ENCODE measurements at places on chromosomes 4 and X.

DNA sequence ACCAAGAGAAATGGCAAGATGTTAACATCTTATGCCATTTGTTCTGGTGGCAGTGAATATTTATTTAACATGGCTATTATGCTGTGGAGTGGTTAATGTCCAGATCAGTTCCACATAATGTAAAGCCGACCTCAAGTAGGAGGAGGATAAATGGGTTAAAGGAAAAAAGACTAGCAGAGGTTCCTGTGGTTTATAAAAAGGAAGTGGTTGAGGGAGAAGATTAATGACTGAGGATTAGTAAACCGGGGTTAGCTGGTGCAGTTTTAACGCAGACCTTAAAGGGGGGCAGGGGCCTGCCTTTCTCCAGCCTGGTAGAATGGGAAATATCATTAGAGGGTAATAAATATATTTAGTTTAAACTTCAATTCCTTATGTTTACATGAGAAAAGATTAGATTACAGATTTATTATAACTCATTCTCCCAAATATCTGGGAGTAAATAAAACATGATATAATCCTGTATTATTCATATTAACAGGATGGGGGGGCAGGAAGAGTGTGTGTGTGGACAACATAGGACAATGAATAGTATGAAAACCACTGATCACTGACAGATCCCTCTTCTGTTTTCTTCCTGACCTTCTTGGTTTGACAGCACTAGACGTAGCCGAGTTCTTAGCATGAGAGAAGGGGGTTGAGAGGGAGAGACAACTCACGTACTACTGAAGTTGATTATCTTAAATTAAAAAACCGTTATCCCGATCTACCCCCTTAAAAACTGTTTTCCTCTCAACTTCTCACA lies 124.1 kb upstream of the LIMCH1 start:
- no peak for DNase-seq

DNA sequence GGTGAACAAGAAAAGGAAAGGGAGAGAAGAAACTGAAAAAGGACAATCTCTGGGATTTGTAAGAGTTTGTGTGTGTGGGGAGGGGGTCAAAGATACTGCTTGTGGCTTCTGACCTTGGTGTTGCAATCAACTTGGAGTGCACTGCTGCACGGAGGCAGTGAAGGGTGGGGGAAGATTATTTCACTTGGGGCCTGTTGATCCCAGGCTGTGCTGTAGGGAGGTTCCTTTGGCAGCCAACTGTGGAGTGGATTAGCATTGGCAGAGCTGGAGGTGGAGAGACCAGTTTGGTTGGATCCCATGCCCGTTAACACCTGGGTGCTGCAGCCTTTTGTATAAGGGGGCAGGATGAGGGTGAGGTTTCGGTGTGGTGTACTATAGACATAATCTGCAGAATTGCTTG lies 38.2 kb downstream of the AFF1 start:
- DNase-seq: peak; percentile 72

DNA sequence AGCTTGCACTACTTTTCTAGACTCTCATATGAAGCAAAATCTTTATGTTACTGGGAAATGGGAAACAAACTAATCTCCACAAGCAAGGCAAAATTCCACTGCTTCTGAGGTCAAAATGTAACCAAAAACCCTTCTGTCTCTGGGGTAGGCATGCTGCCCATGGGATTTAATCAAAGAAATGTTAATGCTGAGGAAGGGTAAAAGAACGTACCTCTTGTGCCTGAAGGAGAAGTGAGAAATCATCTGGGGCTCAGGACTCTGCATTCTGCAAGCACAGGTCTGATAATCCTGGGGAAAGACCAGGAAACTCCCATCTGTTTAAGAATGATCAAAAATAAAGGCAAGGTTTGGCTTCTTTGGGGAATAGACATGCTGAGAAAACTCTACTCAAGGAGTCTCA lies 184.7 kb downstream of the GRID2 start:
- no peak for DNase-seq

DNA sequence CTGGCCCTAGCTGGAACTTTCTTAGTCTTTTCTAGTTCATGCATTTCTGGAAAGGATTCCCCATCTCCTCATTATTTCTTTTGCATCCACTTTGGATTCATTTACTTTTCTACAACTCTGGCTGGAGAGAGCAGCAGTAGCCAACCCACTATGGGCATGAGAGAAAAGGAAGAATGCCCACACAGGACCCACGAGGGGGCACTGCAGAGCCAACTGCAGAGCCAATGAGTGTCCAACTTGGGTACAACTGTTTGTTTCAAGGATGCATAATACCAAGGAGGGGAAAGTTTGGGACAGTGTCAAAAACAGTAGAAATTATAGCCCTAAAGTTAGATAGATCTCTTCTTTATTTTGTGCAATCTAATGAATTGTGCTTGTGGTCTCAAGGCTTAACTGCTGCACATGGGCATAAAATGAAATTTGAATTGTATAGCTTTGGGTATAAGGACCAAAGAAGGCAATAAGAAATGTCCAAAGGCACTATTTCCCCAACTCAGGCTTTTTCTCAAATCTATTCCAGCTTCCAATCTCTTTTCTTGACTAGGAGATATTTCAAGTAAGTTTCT lies 230.6 kb downstream of the NSUN7 start:
- DNase-seq: peak; percentile 20

DNA sequence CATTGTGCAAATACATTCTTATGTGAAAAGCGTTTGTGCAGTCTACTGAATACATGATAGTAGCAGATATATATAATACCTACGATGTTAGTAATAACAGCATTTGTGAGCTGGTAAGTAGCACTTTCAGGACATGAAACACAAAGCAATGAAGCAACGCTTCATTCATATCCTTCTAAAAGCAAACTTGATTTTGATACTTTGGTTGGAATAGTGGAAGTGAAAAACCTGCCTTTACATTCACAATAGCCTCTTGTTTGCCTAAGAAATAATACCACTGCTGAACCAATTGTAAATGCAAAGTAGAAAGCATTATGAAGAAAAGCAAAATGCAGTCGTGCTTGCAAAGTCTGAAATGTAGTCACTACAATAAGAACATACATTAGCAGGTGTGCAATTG lies 926.3 kb downstream of the FSTL5 start:
- DNase-seq: no peak

DNA sequence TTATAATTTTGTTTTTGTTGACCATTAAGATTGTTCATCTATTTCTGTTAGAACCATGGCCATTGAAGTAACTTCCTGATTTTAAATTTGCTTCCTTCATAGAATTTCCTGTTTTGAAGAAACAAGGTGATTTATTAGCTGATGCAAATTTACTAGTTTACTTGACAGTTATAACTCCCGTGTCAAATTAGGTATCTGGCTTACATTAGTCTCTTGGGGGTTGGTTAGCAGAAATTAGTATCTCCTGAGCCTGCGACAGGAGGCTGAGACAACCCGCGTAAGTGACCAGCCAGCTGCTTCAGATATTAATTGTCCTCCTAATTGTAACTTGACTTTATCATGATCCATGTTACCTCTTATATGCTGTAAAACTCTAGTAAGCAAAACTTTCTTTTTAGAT lies 154.3 kb downstream of the CFAP299 start:
- DNase-seq: no peak

DNA sequence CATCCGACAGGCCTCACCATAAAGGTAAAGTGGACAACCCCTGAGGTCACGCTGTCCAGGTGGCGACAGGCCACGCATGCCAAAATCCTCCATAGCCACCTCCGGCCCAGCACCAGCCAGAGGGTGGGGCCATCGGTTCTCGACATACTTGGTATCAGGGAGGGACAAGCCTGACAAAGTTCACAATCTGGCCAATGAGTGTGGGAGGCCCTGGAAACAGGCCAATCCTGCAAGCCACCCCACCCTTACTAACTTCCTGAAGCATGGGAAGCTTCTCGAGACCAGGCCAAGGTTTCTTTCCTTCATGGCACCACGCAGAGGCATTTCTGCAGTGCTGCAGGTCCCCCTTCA lies 73.8 kb downstream of the MTMR1 start:
- DNase-seq: no peak

GRCh38 chr4:13833171-13833804 lies 205.8 kb upstream of the BOD1L1 start:
- no peak for DNase-seq

- no peak for DNase-seq
Observed at GRCh38 chrX:22021751-22022324, 10.3 kb upstream of the PHEX start.

GRCh38 chr4:81786766-81787165 lies 315.1 kb upstream of the RASGEF1B start:
- DNase-seq: no peak

GRCh38 chr4:76377481-76377901 lies 43.5 kb downstream of the CCDC158 start:
- peak; percentile 9 for DNase-seq

DNA sequence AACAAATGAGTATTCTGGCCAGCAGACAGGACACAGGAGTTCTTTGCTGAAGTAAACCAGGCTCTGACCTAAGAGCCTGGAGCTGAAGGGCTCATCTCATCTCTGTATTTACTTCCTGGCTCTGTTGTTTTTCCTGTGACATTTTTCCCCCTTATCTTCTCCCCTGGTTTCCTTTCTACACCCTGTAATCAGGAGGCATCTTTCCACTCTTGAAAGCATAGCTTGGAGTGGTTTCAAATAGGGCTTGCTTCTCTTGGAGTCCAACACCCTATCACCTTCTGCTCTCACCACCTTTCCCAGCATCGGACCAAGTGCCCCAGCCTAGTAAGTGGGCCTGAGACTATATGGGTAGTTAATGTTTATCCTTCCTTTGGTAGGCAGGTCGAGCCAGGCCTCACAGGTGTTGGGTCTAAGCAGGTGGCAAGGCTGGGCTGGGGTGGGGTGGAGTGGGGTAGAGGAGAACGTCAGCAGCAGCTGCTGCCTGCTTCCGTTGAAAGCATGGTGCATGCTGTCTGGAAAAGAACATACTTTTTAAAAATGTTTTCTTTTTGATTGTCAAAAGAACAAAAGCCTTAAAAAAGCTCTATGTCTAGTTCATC lies 1.2 kb downstream of the DRP2 start:
- DNase-seq: no peak

- no peak for DNase-seq
Observed at GRCh38 chr4:146975036-146975435, 29.4 kb upstream of the TTC29 start.

GRCh38 chr4:47525154-47525819 lies 40.2 kb downstream of the ATP10D start:
- no peak for DNase-seq

DNA sequence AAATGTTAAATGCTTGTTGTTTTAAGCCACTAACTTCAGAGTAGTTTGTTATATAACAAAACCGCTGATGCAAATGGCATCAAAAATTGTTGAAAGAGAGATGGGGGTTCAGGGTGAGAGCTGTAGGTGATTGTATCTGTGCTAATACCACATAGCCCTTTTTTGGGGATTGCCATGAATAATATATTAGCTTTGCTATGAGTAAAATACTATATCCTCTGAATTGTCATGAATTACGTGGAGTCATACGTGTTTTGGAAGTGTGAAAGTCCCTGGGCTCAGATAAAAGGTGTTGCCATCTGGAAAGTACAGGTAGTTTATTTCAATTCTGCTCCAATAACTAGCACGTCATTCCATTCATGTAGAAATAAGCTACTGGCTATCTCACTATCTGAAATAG lies 30.6 kb downstream of the DYNLT3 start:
- DNase-seq: no peak

DNA sequence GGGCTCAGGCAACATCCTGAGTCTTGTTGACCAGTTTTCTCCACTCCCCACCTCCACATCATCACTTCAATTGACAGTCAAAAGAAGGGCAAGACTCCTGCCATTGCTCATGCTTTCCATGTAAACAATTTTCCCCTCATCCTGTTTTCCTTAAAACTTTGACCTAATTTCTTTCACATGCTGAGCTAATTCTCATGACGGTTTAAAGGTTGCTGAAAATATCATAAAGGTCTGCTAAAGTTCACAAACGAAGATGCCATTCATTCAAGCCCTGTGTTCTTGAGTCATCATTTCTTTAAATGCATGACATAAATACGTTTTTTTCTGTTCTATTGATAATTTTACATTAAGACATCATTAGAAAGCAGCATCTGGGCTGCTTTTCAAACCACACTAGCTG lies 353.9 kb downstream of the NKX6-1 start:
- no peak for DNase-seq

DNA sequence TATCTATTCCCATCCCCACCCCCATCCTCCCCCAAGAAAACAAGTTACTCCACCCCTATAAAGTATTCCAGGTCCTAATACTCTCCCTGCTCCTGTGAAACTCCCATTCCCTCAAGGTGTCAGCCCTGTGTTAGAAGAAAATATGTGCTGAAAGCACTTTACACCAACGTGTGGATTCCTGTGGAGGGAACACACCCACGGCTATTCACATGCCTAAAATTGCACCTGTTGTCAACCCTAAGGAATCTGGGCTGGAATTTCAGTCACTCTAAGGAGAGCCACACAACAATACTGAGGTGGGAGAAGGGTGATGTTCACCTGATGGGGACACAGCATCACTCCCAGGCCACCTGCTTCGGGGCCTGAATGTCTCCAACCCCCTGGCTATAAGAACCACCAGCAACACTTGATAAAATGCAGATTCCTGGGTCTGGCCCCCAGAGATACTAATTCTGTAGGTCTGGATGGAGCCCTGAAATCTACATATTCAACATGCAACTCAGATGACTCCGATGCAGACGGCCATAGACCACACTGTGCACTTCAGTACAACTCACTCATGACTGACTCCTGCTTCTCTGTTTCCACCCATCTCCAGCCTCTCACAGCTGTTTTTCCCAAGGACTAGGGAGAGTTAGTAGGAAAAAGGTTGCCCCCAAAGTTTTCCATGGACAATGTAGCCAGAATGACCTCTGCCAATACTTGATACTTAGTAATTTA lies 15.8 kb downstream of the SCD5 start:
- DNase-seq: no peak

DNA sequence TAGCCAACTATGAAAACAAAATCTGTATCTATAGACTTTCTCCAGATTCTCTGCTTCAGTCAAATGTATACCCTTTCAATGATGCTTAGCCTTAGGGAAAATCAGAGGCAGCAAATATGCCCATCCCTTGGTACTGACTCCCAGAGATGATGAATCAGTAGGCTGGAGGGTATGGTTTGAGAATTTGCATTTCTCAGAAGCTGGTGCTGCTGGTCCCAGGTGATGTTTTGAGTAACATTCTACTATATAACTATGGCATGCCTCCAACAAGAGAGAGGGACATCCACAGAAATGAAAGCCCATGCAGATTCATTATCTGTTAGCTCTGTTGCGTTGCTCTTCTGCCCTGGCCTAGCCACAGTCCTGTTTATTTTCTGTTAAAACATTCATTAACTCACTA lies 13.6 kb downstream of the TNIP3 start:
- DNase-seq: no peak

DNA sequence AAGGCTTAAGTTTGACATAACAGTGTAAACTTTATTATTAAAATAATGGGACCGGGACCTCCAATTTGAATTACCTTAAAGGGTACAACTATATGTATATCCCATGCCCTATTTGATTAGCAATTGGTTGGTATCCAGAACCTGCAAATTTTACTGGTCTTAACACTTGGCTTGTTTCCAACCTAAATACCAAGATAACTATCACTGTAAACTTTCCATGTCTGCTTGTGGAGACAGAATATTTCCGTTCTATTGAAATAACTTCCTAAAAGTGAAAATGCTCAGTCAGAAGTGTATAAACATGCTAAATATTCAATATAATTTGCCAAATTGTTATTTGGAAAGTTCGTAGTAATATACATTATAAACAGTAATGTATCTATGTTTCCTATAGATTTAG lies 154.0 kb downstream of the TMEM47 start:
- no peak for DNase-seq

Measured in HepG2 (cell line).